NCI-H748 treated with DMSO at 0.1 percent for 48 hours (cell line): ENCODE measurements at places on chromosomes 7 and 10.
A peak's percentile ranks its signal among the peaks of the same experiment; 100 is the strongest.

DNA sequence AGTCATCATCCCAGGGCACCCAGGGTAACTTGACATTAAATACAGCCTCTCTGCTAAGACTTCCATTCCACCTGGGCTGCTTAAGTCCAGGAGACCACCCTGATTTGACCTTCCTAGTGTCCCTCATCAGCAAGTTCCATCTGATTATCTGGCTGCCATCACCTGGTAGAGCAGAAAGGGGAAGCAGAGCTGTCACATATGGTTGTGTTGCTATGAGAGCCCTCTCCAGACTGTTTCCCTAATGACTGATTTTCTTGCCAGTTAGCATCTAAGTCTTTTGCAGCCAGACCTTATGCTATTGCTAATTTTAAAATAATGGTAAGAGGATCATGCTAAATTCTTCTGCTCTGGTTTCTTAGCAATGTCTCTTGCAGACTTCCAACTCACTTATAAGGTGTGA, 38.7 kb downstream of the KCNH2 start:
- no peak for DNase-seq

- DNase-seq, result no peak
Measured at GRCh38 chr10:72291019-72291532, 17.4 kb downstream of the DDIT4 start.

GRCh38 chr7:32072397-32072796, 2.2 kb upstream of the PDE1C start:
- DNase-seq, result no peak

GRCh38 chr7:2100278-2101208, 132.2 kb downstream of the MAD1L1 start:
- DNase-seq, result no peak

DNA sequence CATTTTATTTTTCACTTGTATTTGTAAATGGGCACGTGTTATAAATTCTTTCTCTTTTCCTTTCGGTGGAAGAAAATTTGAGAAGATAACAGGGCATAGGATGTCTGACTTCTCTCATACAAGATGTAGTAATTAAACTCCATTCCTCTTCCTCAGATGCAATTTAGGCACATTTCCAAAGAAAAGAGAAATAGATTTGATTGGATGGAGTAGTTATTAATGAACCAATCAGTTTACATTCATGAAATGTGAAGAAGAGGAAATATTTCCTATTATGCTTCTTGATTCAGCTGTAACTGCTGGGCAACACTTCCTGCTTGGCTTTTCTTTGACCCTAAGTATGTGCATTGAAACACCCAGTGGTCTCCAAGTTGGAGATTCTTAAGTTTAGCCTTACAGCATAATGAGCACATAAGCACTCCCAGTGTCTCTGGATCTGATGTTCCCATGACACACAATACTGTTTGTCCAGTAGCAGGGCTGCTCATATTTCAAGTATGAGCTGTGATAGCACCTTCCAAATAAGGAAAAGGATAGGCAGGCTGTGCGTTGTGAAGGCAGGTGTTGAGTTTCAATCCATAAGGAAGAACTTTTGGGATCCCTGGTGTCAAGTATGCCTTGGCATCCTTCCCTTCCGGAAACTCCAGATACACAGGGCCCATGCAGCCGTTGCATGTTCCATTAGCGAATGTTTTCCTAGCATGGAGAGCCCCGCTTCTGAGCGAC, 33.4 kb upstream of the COBL start:
- DNase-seq, result peak; percentile 96

- no peak for DNase-seq
Measured at GRCh38 chr7:68474661-68475216, 1123.5 kb upstream of the AUTS2 start.

DNA sequence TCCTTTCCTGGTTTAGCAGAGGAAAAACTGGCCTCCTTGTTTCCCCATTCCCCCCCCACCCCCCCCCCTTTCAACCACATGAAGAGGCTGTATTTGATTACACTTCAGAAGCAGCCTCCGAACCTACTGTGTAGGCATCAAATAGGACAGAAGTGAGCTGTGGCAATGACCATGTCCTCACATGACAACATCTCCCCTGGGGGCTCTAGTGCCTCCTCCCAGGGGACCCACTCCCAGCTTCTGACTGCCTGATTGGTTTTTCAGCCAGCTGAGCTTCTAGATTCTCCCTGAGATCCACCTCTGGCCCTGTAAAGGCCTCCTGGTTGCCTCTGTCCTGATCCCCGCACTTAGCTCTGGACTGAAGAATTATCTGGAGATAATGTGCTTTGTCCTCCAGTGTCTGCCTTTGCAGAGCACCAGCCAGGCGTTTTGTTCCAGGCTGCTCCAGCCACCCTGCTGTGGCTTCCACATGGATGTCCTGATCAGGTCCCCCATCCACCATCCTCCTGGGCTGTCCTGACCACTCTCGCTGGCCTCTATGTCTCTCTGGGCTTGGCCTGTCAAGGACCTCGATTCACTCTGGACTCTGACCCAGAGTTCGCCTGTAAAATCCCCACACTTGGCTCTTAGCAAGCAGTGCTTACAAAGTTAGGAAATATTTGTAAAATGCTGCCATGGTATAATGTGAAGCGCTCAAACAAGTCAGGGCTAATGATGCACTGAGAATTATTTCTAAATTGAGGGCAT, 42.4 kb upstream of the TOMM7 start:
- DNase-seq, result no peak

DNA sequence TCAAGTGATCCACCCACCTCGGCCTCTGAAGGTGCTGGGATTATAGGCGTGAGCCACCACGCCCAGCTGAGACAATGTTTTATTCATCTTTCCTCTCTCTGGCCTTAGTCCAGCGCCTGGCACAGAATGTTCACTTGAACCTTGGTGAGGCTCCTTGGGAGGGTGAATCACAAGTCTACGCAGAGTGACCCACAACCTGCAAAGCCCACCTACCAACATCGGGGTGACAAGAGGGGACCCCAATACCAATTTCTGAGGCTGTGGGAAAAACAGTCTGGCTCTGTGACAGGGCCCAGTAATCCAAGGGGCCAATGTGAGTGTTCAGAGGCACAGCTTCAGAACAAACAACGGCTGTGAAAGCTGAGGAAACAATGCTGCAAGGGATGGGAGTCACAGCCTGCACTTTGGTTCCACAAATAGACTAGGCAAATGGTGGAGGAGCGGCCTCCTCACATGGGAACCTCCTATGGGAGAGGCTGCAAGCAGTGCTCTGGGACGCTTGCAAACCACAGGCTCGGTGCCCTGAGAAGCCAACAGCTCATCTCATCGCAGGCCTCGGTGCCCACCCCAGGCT, 5.6 kb upstream of the MALSU1 start:
- no peak for DNase-seq

GRCh38 chr10:129833994-129834739, 129.9 kb downstream of the EBF3 start:
- peak; percentile 15 for DNase-seq

- DNase-seq, result no peak
Measured at GRCh38 chr7:147070886-147071285, 954.3 kb downstream of the CNTNAP2 start.

DNA sequence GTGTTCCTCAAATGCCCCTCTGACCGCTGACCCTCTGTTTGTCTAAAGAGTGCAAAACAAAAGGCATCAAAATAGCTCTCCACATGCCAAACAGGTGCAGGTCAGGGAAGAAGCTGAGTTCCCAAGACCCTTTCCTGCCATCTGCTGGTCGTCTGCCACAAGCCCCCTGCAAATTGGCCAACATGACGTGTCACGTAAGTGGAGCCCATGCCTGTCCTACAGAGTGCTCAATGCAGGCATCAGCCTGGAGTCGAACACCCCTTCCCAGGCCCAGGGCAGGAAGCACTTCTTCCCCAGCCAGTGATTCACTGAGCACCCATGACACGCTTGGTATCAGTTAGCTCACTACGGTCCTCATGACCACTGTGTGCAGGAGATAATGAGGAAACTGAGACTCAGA, 14.1 kb downstream of the TMEM72 start:
- DNase-seq, result no peak

- DNase-seq, result peak; percentile 50
Measured at GRCh38 chr10:89367529-89367928, 10.3 kb upstream of the IFIT1B start.

DNA sequence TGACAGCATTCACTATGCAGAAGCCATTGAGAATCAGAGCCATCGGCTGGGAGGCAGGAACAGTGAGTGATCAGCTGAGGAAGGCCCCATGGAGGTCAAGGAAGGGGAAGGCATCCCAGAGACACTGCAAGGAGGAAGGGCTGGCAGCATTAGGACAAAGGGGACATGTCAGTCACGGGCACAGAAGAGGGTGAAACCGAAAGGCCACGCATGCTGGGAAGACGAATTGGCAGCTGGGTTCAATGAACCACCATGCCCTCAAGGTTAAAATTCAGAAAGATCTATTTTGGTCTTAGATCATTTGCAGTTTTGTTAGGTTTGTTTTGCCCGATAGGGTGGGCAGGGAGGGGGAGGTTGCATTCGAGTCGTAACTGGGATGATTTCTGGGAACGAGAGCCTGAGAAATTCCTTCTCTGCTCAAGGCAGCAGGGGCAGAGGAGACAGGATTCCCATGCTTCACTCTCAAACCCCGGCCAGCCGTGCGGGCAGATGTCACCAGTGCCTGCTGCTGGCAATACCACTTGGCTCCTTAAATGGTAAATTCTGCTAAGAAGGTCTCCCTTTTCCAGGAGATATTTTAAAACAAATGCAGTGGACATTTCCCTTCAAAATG, 57.7 kb downstream of the ASB13 start:
- no peak for DNase-seq

GRCh38 chr7:90303241-90303640, 17.9 kb downstream of the FAM237B start:
- no peak for DNase-seq

- no peak for DNase-seq
Measured at GRCh38 chr7:101718363-101719122, 89.4 kb upstream of the MYL10 start.

GRCh38 chr7:123215350-123215749, 15.6 kb upstream of the SLC13A1 start:
- DNase-seq, result no peak

DNA sequence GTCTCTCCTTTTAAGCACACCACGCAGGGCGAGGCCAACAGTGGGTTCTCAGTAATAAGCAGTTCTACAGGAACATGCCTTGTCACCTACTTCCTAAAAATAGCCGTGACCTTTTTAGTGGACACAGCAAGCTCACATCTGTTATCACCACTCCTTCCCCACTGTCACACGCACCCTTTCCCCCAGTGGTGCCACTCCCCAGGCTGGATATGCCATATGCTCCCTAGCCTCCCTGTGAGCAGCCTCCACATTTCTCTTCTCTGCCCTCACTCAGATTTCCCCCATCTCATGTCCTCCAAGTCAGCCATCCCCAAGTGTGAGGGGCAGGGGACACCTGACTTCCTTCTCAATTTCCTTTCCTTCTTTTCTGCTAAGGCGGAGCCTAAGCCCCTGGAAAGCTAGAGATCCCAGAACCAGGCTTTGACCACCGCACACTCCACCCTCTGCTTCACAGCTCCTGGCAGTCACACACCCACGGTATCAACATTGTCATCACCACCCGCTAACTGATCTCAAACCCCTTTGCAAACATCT, 3.7 kb downstream of the ANXA11 start:
- DNase-seq, result no peak

- no peak for DNase-seq
Measured at GRCh38 chr10:76115471-76116155, 684.2 kb downstream of the LRMDA start.
